ENCODE measurements at places on chromosomes 2 and 18.

DNA sequence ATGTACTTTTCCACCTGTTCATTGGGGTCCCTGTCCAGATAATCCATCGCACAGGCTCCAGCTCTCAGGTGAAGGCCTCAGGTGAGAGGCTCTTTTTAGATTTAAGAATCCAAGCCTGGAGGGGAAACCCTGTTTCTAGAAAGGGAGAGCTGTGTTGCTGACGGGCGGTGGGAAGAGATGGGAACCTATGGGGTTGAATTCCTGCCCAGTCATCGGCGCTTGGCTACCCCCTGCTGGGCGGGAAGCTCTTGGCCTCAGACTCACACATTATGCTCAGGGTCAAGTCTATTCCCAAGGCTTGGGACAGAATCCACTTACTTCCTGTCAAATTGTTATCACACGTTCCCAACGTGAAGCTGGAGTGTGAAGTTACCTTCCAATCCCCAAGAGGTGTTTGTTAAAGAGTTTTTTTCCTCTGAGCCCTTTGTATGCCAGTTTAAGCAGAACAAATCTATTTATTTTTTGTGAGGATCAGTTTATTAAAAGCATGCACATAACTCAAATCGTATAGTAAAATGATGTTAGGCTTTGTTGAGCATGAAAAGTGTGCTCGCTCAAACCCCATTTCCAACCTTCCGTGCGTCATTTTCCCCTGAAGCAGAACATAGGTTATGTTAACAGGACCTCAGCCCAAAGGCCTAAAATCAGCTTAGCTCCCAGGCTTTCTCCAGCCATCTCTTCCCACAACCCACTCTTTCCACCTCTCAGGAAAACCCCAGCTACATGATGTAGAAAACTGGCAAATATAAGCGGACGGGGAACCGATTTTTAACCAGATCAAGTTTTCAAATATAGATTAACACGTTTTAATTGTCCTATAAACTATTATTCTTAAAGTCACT, 181.7 kb upstream of the ETAA1 start:
- DNase-seq: no peak

DNA sequence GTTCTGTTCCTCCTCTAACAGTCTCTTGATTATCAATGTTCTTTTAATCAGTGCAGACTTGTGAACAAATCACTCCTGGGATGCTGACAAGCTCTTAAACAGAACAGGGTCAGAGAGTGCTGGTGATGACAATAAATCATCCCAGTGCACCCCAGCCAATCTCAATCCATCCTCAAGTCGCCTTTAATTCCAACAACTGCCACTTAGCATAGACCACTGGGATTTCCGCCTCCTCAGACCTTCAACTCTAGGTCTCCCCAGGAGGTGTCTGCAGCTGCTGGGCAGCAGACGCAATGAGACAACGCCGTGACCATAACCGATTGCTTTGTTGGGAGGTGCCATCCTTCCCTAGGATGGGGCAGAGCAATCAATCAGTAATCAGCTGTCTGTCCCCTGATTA, 184.2 kb upstream of the ACAA2 start:
- no peak for DNase-seq

DNA sequence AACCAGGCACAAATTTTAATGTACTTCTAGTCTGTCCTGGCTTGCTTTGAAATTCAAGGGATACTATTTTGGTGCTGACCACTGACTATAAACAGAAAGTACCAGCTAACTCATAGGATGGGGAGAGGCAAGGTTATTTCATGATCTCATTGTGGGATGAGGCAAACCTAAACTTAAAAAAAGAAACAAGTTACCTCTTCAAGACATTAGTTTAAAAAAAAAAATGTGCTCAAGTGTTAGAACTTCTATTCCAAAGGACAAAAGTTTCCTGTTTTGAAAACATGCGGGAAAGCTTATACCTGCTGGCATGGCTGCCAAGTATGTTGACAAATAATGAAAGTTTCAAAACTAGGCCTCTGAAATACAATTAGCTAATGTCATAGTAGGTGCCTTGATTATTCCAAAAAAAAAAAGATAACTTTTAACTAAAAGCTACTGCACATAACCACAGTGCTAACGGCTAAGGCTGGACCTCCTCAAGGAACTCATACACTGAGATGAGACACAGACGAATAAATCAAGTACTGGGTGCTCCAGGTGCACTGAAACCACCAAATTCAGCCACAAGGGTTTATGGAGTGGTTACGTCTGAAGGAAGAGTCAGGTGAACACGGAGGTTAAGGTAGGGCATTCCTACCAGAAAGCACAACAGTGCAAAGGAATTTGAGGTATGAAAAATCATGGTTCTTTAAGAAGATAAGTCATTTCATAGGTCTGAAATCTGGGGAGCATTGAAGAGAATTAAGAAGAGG, 38.1 kb downstream of the TMEM131 start:
- no peak for DNase-seq

GRCh38 chr18:56233595-56233994, 404.8 kb downstream of the TXNL1 start:
- no peak for DNase-seq

GRCh38 chr2:213934560-213934959, 476.3 kb upstream of the VWC2L start:
- DNase-seq: peak; percentile 21

DNA sequence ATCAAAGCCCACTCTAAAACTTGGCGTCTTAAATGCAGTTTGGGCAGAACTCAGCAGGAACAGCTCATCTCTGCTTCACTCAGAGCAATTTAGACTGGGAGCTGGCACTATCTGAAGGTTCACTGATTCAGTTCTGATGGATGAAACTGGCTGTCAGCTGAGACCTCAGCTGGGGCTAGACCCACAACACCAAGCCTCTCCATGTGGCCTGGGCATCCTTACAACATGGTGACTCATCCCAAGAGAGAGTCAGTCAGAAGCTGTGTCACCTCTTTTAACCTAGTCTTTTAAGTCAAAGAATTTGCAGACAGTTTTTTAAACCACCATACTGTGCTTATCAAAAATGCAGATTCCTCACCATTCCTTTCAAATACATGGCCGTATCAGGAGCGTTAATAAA, 62.6 kb upstream of the ZNF397 start:
- DNase-seq: peak; percentile 41

GRCh38 chr2:233101141-233101540, 41.0 kb downstream of the INPP5D start:
- DNase-seq: no peak

- no peak for DNase-seq
Measured at GRCh38 chr2:233791883-233792329, 13.8 kb downstream of the MROH2A start.

DNA sequence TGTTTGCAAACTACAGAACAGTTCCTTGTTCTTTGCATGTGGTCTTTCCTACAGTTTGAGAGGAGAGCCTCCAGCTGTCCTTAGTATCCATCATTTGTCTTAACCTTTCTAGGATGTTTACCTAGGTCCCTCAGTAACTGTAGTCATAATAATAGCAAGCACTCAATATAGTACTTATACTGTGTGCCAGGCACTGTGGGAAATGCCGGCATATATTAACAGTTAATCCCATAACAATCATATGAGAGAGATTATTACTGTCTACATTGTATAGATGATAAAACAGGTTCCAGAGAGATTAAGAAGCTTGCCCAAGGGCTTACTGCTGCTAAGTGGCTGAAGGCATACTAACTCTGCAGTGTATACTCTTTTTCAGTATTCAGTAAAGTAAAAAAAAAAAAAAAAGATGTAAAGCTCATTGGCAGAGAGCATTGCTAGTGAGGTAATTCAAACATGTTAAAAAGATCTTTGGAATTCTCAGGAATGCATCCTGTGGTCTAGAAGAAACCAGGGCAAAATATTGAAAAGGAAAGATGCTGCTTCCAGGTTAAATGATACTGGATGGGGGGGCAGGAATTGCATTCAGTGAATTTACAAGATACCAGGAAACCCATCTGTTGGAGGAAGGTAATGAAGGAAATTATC, 72.3 kb downstream of the SPTBN1 start:
- no peak for DNase-seq

DNA sequence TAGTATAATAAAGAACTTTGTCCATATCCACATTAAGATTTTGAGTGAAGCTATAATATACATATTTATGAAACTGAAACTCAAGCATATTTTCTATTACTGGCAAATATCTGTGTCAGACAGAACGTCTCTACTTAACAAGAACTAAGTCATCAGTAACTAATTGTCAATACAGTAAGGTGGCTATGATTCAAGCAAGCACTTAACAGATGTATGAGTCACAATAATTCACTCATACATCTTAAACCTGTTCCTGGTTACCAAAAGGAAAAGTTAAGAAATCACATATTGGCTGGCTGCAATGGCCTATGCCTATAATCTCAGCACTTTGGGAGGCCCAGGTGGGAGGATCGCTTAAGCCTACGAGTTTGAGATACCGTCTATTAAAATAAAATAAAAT, 96.0 kb downstream of the SOS1 start:
- peak; percentile 15 for DNase-seq

- no peak for DNase-seq
Measured at GRCh38 chr2:7837237-7837760, 844.6 kb upstream of the ID2 start.

DNA sequence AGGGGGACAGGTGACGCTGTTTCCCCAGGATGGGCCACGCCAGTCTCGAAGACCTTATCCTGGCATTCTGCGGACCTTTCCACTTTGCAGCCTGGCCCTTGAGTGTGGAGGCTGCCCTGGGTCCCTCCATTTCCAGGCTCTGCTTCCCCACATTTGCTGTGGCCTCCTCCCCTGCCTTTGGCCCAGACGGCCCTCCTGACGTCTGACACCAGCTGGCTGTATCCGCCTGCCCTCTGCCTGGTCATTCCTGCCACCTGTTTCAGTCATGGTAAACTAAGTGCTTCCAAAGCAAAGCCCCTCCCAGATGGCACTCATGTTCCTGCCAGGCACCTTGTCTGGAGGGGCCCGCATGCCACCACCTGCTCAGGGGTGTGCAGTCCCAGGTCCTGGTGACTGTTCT, 95.1 kb downstream of the ASB1 start:
- DNase-seq: no peak

DNA sequence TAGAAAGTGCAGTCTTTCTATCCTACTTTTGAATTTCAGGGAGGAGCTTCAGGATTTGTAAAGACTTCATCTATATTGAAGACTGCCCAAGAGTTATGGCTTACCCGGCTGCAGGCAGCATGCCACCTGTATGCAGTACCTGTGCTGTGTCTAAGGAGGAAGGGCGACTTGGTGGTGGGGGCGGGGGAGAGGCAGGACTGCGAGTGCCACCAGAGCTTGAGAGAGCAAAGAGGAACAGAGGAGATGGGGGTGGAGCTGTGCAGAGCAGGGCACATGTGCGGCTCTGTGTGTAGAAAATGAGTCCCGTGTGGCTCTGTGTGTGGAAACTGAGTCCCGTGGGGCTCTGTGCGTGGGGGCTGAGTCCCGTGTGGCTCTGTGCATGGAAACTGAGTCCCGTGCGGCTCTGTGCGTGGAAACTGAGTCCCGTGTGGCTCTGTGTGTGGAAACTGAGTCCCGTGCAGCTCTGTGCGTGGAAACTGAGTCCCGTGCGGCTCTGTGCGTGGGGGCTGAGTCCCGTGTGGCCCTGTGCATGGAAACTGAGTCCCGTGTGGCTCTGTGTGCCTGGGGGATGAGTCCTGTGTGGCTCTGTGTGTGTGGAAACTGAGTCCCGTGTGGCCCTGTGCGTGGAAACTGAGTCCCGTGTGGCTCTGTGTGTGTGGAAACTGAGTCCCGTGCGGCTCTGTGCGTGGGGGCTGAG, 43.2 kb downstream of the LDLRAD4 start:
- DNase-seq: no peak

- DNase-seq: no peak
Measured at GRCh38 chr2:69216535-69217332, 170.3 kb downstream of the GFPT1 start.

DNA sequence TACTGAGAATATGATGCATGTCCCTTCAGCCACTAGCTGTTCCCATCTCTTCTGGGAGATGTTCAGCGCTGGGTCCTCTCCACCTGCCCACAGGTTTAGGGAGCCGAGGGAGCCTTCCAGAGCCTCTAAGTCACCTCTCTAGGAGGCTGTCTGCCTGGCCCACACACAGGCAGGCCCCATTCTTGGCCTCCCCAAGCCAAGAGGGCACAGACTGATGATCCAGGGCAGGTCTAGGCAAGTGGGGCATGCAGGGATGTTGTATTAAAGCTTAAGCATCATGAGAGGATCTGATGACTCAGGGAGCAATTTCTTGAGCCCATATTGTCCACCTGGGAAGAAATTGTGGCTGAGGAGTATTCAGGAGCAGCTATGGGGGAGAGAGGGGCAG, 19.9 kb downstream of the TMSB10 start:
- no peak for DNase-seq

GRCh38 chr2:187541086-187542085, 12.8 kb downstream of the TFPI start:
- DNase-seq: no peak

DNA sequence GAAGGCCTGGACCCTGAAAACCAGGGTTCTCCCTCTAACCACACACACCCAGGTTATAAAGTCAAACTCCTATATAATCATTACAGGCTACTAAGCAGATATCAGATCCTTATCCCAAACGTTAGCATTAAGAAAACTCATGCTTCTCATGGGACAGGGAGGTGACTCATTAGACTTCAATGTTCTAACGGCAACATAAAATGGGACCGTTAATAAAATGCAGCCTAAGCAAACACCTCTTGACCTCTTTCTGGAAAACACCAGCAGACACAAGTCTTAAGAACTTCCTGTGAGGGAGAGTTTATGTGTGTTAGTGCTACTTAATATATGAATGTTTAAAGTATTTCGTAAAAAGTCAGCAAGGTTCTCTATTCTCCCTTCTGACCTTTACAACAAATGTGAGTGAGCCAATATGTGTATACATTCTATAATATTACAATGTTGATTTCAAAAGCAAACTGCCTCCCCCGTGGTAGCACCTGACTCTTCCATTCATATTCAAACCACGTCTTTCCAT, 31.7 kb downstream of the LPIN2 start:
- no peak for DNase-seq

GRCh38 chr18:58615140-58616132, 13.5 kb downstream of the ALPK2 start:
- peak; percentile 94 for DNase-seq

DNA sequence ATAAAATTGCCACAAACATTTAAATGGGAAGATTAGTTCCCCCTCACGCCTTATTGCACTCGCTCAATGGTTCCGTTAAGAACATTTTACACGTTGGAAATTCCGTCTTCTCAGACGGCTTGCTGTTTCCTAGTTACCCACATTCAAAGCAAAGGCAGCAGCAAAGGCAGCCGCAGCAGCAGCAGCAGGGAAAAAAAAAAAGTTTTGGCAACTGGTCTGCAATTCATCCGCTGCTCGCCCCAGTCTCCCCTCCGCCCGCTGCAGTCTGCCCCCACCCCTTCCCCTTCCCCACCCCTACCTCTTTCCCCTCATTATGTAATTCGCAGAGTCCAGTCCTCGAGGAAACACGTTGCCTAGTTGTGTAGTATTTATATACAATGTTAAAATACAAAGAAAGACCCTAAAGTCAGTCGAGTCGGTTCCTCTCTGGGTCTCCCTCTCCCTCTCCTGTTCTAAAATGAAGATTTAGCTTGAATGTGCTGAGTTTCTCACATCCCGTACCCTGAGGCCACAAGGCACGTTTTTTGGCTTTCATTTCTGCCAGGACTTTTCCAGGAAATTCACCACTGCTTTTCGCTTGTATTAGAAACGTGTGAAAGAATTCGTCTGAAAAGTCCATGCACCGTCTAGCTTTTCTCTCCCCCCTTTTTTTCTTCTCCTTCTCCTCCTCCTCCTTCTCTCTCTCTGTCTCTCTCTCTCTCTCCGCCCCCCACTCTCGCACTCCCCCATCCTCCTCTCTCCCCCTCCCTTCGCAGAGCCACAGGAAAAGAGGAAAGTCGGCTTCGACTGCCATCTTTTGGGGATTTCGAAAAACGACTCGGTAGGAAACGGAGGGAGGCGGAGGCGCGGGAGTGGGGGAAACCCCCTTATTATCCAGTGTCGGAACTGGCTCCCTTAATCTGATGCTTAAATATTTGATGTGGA, 140.0 kb downstream of the MEIS1 start:
- no peak for DNase-seq

GRCh38 chr2:75800456-75800855, 89.7 kb upstream of the GCFC2 start:
- no peak for DNase-seq
